ENCODE measurements at places on chromosomes 4 and X. TPM values are rescaled to one million over a fixed set of nuclear protein-coding genes. Genes with fewer than 3 reads are reported as not detected.

Gene NPY5R
- not detected for total RNA-seq

Gene MAGEB10
- not detected for total RNA-seq

Gene SPANXN4
- total RNA-seq = not detected

Gene UGT2B17
- total RNA-seq = not detected

Gene HAND2
- total RNA-seq = under 0.01 TPM

Gene CCDC149
- total RNA-seq = 11.0 TPM

Gene LEF1
- 1.8 TPM for total RNA-seq

Gene WWC2
- 34.0 TPM for total RNA-seq

Gene REST
- total RNA-seq = 33.0 TPM

Gene BEX2
- 2.8 TPM for total RNA-seq

Gene GRXCR1
- total RNA-seq = not detected

Gene CPZ
- total RNA-seq = 20.8 TPM

Gene TIGD4
- total RNA-seq = under 0.01 TPM
